ENCODE measurements at places on chromosomes 1 and 21. TPM values are rescaled to one million over a fixed set of nuclear protein-coding genes. Genes with fewer than 3 reads are reported as not detected.

RGS7 gene
- not detected for total RNA-seq

GPR61 gene
- total RNA-seq = not detected

CCSAP gene
- 8.4 TPM for total RNA-seq

SELL gene
- total RNA-seq = 330 TPM

C1orf185 gene
- total RNA-seq = not detected

DIO1 gene
- not detected for total RNA-seq

STPG1 gene
- total RNA-seq = 6.2 TPM

GPATCH2 gene
- total RNA-seq = 12.0 TPM

CCDC27 gene
- total RNA-seq = not detected

ADCY10 gene
- total RNA-seq = 0.07 TPM

NT5C1A gene
- 1.1 TPM for total RNA-seq

ADAMTS5 gene
- not detected for total RNA-seq

C8A gene
- total RNA-seq = not detected

PRAMEF13 gene
- total RNA-seq = not detected

WNT9A gene
- 0.27 TPM for total RNA-seq

All from T-helper 1 cell treated with Interleukin-12 subunit alpha and Interleukin-12 subunit beta and Interleukin-4 antibody, amounts not matched to agents 30 ng/mL and 1 ng/mL, for 36 hours (primary cell).